ENCODE measurements at places on chromosomes 6 and 20. TPM values are rescaled to one million over a fixed set of nuclear protein-coding genes. Genes with fewer than 3 reads are reported as not detected.

The SPACA1 gene
- polyA plus RNA-seq, result not detected

The DSP gene
- not detected for polyA plus RNA-seq

DNA sequence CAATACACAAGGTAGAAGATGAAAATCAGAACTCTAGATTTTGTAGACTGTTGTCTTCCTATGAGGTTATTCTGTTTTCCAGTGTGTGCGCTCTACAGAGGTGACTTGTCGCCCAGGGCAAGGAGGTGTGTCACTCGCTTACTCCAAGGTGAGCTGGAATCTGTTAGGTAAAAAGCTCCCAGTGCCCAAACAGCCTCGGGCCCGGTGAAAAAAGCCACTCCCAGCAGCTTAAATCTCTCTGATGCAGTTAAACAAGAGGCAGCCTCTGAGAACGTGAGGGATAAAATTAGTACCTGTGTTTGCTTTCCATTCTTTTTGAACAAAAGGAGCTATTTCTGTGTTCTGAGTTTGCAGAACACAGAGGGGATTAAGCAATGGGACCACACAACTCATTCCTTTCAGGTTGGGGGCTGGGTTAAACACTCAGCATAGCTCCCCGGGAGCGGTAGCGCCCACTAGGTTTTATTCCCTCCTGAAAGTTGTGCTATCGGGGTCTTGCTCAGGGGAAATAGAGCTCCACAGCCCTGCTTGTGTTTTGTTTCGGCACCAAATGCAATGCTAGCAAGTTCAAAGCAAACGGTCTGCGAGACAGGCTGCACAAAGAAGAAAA lies 181.2 kb downstream of the FOXA2 start:
- peaks cover 22% of the 10 kb centered on the region for H3K4me1 ChIP-seq
- DNase-seq, result no peak
- peaks cover 21% of the 10 kb centered on the region for H3K27me3 ChIP-seq
- H3K27ac ChIP-seq, result no peak overlapping the region
- H3K36me3 ChIP-seq, result no peaks in the 10 kb centered on the region
- H3K4me3 ChIP-seq, result peak overlapping the region; percentile 69

The MOG gene
- not detected for polyA plus RNA-seq

Measured in naive thymus-derived CD8-positive, alpha-beta T cell (primary cell).